Stimulated activated CD4-positive, alpha-beta T cell treated with anti-CD3 and anti-CD28 coated beads, Interleukin-4, amount 100 ng/mL, for 1 hour (primary cell): ENCODE measurements at places on chromosomes 7 and 10.

DNA sequence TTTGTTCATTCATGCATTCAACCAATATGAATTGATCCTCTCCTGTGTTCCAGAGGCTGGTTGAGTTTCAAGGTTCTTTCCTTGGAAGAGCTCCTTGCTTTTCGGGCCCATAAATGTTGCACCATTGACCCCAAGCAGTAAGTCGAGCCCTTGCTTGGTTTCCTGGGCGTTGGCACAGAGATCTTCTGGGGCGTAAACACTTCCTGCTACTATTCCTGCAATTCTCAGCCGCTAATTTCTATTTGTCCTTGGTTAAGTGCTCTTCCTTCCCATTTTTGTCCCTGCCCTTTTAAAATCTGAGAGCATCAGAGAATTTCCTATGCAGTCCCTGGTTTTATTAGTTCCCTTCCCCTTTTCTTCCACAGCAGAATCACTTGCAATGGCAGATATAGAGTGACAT, 44.1 kb upstream of the ADRB1 start:
- no peak for DNase-seq

DNA sequence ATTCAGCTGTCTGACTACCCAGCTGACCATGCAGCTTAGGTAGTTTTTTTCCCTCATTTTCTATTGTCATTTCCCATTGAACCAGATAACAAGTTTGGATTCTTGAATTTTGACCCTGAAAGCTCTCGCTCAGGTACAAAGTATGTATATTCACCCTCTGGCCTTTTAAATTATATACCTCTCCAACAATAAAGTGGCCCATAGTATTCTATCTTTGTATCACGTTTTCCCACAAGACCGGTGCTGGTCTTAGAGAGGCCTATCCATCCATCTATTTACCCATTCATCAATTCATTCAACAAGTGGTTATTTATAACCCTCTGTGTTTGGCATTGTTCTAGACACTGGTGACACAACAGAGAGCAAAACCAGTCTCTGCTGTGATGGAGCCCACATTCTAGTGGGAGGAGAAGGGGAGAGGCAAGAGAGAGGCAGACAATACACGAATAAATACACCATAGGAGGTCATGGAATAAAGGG, 35.2 kb upstream of the NPSR1 start:
- no peak for DNase-seq

- no peak for DNase-seq
These were observed 243.0 kb upstream of the MKI67 start for GRCh38 chr10:128369101-128369650.

GRCh38 chr10:13090289-13090688, 9.7 kb upstream of the OPTN start:
- no peak for DNase-seq

GRCh38 chr10:96973809-96974747, 142.0 kb downstream of the LCOR start:
- DNase-seq, result no peak

- no peak for DNase-seq
These were observed 19.4 kb upstream of the MINDY3 start for GRCh38 chr10:15879663-15880062.

GRCh38 chr7:119783799-119784198, 489.2 kb upstream of the KCND2 start:
- no peak for DNase-seq

GRCh38 chr10:24128066-24128730, 80.7 kb upstream of the KIAA1217 start:
- DNase-seq, result no peak
